Activated effector memory CD4-positive, alpha-beta T cell treated with anti-CD3 and anti-CD28 coated beads, Interleukin-2, amount 50 U/mL, for 16 hours (primary cell): ENCODE measurements at places on chromosomes 2 and 18.

DNA sequence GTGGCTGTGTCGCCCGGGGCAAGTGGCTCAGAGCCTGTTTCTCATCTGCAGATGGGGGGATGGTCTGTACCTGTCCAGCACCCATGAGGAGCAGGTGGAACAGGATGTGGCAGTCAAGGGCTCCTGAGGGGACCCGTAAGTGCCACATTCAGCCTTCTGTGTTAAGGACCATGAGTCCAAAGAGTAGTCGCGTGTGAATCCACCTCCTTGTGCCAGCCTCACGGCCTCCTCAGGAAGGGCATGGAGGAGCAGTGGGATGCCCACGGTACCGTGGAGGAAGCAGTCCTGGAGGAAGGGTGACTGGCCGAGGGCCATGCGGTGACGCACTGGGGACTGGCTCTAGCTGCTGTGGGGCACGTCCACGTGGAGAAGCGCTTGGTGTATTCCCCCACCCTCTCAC is 61.1 kb downstream of the ODC1 start:
- DNase-seq = no peak

DNA sequence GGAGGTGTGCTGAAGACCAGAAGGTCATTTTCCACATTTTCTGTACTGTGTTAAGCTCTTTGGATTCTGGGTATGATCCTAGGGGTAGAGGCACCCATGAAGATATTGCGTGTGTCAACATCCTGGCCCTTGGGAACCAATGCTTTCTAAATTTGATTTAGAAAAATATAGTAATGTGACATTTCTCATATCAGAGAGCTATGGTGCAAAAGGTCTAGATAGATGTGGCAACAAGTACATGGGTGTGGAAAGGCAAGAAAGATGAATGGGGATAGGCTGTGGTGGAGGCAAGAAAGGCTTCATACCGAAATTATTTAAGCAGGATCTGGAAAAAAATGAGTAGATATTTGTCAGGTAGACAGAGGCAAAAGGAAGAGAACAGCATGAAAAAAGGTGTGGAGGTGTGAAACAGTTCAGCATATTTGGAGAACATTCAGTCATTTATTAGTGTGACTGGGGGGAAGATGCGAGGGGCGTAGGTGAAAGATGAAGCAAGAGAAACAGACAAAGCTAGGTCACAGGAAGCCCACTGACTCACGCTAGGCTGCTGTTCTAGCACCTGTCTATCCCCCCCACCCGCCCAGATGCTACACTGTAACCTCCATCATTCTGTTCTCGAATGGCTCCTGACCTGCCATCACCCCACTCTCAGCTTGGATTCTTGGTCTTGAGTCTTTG is 11.7 kb downstream of the DOK1 start:
- DNase-seq = no peak

- no peak for DNase-seq
Measured at GRCh38 chr18:33277431-33277830, 163.1 kb downstream of the CCDC178 start.

DNA sequence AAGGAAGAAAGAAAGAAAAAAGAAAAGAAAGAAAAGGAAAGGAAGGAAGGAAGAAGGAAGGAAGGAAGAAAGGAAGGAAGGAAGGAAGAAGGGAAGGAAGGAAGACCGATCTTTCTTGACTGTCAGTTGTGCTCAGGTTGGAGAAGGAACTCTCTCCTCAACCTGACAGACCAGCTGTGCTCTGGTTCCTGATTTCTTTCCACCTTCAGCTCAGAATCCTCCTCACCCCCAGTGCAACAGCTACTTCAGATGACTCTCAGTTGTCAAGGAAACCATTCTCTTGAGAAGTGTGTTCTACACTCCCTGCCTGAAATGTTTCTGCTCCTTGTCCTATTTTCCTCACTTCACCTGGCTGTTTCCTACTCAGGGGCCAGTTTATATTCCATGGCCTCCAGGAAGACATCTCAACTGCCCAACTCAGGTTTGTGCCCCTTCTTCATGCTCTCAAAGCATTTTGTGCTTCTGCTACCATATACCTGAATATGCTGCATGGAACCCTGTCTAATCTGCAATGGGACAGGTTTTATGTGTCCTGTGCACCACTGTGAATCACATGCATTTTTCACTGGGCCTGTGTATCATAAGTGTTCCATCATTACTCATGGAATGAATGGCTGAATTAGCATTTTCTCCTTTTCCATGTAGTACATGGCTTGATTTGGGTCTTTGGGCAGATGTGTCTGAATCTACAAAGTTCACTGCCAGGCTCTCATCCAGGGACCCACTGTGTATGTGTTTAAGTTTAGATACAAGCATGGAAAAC is 32.8 kb upstream of the DOCK10 start:
- DNase-seq = no peak

- DNase-seq = no peak
Measured at GRCh38 chr2:233351423-233351822, 2.9 kb upstream of the DGKD start.

GRCh38 chr2:241188361-241189092 is at the start of gene ANO7:
TSS of gene ANO7 (plus strand) at chr2:241188677. CDS start at chr2:241190064, 1,387 bp downstream.
- no peak for DNase-seq

- no peak for DNase-seq
Measured at GRCh38 chr2:46831869-46832265, 83.7 kb downstream of the MCFD2 start.

DNA sequence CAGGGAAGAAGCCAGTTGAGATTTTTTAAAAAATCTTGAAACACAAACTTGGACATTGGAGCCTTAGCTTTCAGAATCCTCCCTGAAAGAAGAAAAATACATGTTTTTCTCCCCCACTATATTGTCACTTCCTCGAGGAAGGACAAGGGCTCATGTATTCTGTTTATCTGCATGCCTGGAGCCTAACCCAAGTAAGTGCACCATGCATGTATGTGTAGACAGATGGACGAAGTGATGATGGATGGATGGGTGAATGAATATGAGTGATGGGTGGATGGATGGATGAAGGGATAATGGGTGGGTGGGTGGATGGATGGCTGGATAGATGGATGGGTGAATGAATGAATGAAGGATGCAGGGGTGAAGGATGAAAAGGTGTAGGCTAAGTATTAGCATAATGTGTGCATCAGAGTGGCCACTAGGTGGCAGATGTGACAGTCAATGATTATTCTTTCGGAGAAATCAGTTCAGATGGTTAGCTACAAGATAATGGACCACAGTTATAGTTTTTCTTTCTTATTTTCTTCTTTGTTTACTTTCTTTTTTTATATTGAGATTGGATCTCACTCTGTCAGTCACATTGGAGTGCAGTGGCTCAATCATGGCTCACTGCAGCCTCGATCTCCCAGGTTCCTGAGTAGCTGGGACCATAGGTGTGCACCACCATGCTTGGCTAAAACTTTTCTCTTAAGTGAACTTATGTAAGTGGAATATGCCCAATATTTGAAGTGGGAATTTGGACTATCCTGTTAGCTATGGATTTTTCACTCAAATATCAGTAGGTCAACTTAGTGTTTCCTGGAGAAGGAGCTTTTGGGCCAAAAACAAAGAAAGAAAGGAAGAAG is 18.5 kb upstream of the CCDC93 start:
- peak; percentile 72 for DNase-seq

- DNase-seq = no peak
Measured at GRCh38 chr2:36329251-36329650, 26.3 kb upstream of the CRIM1 start.

DNA sequence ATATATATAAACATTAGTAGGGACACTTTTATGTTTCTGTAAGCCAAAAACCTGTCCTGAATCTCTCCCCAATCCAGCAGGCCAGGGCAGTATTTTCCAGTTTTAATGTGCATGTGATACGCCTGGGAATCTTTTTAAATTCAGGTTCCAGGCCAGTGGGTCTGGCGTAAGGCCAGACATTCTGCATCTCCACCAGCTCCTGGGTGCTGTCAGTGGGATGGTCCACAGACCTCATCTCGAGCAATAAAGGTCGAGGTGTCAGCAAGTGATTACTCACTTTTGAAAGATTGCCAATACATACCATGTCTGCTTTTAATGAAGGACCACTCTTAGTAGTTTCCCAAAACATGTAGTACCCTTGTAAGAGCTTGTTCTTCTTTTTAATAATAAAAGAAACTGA is 189.9 kb upstream of the SH3BP4 start:
- no peak for DNase-seq

DNA sequence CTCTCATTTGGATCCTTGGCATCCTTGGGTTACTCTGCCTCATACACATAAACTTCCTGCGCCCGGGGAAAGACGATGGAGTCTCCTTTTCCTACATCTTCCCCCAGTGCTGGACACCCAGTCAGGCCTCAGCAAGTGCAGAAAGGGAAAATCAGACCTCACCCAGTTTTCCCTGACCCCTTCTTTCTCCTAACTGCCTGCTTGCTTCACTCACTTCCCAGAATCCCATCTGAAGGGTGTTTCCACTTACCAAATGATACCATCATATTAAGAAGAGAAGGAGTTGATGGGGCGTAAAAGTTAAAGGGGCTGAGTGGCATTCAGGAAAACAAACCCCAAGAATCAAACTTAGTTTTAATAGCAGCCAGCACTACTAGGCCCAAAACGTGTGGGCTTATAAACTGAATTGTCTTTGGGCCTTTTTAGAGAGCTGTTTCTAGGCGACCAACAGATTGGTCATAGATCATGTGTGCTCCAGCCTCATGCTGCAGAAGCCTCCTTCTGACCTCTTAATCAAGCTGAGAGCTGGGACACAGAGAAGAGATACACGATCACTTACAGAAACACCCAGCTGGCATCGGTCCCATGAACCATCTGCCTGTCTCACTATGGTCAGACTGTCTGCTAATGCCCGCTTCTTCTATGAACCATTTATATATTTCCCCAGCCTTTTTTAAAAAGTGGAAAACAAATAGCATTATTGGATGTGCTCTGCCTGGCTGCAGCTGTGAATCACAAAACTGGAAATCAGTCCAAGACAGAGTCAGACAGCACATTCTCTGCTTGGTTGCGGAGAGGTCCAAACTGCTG is 165.7 kb upstream of the SLC14A2 start:
- DNase-seq = no peak

DNA sequence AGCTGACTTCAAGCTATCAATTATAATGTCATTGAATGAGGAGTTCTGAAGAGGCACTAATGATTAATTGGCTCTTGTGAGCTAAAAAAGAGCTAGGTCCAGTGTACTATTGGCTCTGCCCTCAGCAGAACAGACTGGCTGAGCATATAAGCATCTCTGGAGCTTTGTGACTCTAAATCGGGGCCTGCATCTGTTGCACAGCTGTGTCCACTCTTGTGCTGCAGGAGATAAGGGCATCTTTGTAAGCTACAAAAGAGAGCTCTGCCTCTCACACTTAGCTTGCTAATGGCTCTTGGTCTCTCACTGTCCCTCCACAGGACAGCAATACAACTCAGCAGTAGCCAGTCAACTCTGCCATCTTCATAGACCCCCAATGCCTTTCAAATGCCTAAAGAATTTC is 61.5 kb upstream of the L3MBTL4 start:
- no peak for DNase-seq

DNA sequence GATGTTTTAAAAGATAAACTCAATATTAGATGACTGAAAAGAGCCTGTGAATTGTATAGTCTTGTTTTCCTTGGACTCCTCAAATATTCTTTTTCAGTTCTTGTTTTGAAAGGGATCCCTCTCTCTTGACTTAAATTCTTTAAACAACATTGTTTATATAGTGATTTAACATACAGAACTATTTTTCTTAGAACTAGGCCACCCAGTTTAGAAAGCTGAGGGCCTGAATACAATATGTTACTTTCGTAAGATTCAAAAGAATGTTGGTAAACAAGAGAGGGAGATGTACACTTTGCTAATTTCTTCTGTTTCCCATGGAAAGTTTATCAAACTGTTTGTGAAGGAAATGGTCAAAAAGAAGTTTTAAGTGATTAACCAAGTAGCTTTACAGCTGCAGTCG is 5.5 kb upstream of the TSPYL6 start:
- DNase-seq = no peak

GRCh38 chr2:179744401-179744800 is 117.0 kb downstream of the ZNF385B start:
- DNase-seq = no peak

- DNase-seq = peak; percentile 53
Measured at GRCh38 chr2:20168727-20169696, 55.9 kb downstream of the SDC1 start.

GRCh38 chr2:100541404-100541803 is 21.4 kb upstream of the PDCL3 start:
- no peak for DNase-seq

DNA sequence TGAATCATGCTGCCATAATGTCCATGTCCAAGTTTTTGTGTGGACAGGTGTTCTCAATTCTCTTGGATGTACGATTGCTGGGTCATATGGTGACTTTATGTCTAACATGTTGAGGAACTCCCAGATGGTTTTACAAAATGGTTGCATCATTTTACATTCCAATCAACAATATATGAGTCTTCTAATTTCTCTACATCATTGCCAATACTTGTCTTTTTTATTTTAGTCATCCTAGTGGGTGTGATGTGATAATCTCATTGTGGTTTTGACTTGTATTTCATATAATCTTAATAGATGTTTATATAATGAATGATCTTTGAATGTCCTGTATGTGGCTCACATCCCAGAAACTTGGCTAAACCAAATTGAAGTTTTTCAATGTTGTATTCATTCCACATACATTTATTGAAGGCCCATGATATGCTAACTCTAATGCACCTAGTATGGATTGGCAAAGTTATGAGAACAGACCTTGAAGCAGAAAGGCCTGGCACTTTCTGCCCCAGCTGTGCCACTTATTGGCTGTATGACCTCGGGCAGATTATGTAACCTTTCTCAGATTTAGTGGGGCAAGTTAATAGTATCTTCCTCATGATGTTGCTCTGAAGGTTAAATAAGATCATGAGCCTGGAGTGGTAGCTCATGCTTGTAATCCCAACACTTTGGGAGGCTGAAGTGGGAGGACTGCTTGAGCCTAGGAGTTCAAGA is 205.4 kb downstream of the RAB3GAP1 start:
- no peak for DNase-seq

DNA sequence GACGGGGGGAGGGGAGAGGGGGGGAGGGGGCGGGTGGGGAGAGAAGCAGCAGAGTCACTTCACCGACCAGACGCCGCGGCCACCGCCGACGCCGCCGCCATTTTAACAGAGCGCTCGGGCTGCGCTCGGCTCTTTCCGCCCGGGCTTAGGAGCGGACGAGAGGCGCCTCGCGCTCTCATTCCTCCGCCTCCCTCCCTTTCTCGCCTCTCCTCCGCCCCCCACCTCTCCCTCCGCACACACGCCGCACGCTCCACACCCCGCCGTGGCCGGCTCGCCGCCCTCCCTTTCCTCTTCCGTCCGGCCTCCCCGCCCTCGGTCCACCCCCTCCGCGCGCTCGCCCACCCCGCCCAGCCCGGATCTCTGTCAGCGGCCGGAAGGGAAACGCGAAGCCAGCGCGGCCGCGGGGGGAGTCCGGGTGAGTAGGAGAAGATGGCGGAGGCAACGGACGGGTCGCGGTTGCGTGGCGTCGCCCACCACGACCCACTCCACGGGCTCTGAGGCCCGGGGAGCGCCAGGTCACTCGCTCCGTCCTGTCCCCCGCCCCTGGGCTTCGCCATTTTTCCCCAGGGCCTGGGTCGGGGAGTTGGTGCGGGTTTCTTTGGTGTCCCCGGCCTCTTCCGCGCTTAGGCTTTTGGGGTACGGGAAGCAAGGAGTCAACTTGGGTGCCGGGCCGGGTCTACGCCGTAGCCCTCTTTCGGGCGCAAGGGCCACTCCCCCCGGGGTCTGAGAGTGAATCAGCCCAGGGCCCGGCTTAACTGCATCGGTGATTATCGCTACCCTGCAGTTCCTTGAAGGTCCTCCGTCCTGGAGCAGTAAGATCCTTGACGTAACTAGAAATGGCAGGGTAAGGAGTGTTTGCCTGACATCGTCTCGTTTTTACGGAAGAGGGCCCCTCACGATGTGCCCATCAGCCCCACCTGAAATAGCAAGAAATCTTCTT is at the start of gene USP34:
TSS of gene USP34 (minus strand) at position 123 of the 940 bp plus-strand sequence. CDS start 395 bp downstream, outside the sequence.
- DNase-seq = peak; percentile 96
